ENCODE measurements at places on chromosomes 11 and 22.

DNA sequence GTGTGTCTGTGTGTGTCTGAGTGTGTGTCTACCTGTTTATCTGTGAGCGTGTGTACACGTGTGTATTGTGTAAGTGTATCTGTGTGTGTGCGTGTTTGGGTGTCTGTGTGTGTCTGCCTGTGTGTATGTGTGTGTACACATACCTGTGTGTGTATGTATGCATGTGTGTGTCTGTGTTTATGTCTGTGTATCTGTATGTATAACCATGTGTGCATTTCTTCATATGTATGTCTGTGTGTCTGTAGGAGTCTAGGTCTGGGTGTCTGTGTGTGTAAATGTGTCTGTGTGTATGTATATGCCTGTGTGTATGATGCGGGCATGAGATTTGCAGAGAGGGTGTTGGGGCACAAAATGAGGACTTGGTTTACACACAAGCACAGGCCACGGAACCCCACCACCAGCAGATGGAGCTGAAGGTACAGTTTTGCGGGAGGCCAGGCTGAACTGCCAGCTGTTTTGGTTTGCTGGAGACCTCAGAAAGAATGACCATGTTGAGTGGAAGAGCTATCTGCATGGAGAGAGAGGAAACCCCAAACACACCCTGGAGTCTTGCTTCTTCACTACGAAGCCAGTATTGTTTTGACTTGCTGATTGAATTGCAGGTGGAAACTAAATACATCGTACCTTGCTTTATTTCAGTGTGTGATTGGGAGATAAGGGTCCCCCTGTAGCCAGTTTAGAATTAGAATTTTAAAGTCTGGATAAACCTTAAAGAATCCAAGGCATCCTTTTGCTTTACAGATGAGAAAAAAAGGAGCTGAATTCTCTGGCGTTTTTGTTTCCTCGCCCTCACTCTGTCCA is 497.2 kb downstream of the NTM start:
- peak; percentile 76 for DNase-seq

DNA sequence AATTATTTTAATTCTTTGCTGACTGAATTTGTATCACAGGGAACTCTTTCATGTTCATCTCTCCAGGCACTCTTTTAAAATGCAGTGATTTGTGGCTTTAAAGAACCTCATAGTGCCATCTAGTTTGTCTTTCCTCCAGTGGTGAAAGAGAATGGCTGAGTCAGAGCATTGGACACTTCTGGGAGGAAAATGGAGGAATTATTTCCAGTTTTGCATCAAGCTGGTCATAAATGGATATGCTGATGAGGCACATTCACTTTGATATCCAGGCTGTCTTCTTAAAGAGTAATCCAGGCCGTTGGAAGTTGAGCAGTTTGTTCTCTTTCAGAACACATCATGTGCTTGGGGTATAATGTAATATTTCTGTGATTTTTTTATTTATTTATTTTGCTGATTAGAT is 273.7 kb downstream of the DDX10 start:
- no peak for DNase-seq

- no peak for DNase-seq
Observed at GRCh38 chr11:14953904-14954303, 18.2 kb downstream of the CALCA start.

DNA sequence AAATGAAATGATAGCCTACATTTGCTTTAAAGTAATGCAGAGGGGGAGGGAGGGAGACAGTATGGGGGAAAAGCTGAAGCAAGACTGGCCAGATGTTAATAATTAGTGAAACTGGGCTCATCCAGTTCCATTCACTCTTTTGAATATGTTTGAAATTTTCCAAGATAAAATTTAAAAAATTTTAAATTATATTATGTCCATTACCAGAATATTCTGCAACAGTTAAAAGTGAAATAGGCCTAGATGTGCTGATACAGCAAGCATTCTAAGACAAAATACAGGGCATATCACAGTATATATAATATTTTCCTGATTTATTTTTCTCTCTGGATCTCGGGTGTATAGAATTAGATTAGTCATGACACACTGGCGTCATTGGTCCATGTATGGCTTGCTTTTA is 13.6 kb upstream of the ZNRF3 start:
- no peak for DNase-seq

- no peak for DNase-seq
Observed at GRCh38 chr22:35292786-35293185, 6.9 kb upstream of the TOM1 start.

DNA sequence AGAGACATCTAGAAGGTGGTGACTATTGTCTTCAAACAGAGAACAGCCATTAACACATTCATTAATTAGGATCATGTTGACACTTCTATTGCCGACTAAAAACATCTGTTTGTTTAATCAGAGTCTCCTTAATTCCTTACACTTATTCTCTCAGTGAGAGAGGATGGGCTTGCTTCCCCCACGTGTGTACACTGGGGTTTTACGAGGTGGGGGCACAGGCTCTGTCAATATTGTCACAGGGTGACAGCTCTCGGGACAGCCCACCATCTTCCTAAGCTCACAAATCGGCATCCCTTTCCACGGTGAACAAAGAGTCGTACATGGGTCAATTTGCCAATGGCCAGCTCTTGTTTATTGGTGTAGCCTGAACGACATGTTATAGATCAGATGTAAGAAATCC is 413.2 kb downstream of the MIAT start:
- DNase-seq: no peak

DNA sequence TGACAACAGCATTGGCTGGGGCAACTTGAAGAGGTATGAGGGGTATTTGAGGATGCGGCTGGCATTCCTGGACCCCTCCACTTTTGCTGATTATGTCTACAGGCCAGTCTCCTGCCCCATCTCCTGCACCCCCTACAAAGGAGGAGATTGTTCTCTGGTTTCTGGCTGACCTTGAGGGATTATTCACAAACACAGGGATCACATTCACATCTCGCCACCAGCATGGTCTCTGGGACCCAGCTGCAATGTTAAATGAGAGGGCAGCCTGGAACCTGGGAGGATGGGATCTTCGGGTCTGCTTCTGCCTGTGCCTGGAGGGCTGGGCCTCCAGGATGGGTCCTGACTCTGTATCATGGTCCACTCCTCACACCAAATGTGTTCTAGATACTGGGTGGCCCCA is 32.8 kb upstream of the MYEOV start:
- DNase-seq: no peak

- DNase-seq: no peak
Observed at GRCh38 chr22:41217553-41218157, 12.5 kb downstream of the L3MBTL2 start.

DNA sequence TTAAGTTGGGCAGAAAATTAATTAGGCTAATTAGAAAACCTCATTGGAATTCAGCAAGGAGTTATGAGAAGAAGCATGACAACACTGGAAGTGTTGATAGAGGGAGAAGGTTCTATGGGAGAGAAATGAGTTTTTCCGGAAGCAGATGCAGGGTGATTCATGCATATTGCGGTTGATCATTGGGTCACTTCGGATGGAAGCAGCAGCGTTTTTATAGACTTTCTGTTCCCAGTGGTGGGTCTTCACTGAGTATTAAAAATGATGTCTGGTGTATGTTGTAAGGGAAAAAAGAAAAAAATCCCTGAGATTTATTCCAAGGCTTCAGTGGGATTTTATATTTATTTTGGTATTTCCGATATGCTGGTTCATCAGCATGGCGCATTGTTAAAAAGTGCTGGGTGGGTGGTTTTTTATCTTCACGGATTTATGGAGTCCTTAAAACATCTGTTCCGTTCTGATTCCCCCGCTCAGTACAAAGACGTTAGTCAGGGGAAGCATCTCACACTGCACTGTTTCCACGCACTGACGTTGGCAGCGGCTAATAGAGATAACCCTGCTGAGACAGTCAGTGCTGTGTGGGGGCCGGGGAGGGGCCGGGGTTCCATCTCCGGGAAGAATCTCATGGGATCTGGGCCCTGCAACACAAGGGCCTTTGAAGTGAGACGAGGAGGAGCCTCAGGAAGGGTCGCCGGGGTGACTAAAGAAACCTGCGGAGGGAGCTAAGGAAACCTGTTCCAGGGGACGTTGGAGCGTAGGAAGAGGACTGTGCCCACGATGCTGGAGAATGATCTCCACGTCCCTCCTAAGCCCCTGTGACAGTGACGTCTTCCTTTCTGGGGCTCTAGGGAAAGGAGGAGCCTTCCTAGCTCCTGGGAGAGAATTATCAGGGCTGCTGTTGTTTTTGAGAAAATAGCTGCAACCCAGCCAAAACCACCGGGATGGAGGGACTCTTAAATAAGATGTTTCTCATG is 390.0 kb downstream of the NTM start:
- no peak for DNase-seq

DNA sequence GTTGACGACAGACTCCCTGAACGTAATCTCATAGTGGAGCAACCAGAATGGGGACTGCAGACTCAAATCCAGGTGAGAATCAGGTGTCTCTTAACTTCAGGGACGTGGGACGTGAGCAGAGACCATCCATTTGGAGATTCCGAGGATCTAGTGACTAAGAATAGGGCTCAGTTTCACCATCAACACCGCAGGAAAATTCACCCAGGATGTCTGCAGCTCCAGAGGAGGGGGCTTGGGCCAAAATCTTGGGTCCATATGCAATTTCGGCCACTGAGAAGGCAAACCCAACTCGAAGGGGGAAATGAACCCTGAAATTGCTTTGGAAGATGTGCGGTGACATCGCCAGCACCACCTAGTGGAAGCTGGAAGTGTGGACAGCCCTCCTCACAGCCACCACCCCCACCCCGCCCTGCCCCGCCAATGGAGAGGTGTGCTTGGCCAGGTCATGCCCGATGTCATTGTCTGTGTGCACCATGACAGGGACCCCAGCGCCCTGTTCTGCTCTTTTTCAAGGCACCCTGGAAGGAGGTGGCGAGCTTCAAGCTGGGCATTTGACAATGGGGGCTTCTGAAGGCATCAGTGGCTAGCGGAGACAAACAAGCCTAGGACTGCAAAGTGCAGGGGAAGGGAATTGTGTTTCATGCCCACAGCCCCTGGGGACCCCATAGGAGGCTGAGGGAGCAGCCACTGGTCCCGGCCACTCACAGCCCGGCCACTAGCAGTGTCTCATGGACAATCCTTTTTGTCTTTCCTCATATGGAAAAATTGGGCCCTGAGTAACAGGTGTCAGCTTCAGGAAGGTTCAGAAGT is 24.8 kb downstream of the APOL1 start:
- DNase-seq: peak; percentile 64

DNA sequence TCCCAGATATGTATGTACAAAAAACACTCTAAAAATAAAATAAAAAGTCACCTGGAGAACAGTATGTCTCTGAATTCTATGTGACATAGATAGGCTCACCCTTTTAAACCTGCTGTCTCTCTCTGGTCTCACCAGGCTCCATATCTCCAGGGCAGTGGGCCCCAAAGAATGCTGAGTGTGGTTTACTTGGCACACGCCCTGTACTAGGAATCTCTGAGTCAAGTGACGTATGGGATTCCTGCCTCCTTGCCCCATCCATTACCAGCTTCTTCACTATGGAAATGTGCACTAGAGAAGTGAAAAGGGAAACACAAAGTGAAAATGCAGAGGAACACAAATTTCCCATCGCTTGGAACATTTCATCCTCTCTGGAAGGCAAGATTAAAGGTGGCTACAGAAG is 722.2 kb upstream of the TENM4 start:
- DNase-seq: peak; percentile 18

DNA sequence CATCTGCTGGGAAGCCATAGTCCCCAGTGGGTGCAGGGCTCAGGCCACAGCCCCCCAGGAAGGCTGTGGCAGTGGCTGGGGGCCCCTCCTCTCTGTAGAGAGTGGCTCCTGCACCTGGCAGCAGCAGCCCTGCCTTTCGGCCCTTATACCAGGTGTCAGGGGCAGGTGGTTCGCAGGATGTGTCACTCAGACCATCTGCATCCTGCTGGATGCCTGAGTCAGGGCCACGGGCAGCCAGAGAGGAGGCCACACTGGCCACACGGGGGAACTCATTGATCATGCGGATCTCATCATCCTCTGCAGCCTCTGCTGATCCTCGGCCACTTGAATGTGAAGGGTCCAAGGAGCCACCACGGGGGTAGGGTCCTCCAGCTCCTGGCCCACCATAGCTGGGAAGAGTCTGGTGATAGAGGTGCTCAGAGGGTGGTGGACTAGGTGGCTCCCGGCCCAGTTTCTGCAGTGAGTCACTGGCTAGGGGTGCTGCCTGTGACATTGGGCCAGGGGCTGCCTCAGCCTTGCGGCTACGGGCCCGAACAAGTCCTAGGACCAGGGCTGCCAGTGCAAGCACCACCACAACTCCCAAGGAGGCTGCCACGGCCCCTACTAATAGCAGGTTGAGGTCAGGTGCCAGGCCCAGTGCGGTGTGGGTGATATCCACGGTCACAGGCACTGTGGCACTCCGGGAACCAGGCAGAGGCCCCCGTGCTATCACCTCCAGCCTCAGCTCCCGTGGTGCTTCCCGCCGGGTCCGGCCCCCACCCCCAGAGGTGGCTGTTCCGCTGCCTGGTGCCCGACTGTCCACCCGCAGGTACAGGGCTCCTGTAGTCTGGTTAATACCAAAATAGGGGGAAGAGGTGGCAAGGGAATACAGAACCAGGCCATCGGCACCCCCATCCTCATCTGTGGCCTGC is 3.3 kb upstream of the TPP1 start:
- DNase-seq: no peak

Data from Caco-2 (cell line).